ENCODE measurements at places on chromosomes 4 and X.

DNA sequence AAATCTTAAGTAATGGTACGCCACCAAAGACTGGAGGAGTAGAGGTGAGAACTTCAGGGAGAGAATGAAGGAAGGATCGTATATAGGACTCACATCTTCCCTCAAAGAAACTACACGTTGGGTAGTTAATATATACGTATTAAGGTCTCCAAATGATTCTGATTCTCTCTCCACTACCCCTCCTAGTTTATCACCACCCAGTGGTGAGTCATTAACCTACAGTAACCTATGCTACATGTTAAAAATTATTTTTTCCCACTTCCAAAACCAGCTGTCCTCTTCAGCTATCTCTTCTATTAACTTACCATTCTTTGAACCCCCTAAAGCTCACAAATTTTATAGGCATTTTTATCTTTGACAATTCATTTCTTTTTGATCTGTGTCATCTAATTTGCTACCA, 69.7 kb downstream of the RPS6KA6 start:
- no peak for DNase-seq

GRCh38 chr4:26179316-26179760, 141.5 kb upstream of the RBPJ start:
- no peak for DNase-seq

DNA sequence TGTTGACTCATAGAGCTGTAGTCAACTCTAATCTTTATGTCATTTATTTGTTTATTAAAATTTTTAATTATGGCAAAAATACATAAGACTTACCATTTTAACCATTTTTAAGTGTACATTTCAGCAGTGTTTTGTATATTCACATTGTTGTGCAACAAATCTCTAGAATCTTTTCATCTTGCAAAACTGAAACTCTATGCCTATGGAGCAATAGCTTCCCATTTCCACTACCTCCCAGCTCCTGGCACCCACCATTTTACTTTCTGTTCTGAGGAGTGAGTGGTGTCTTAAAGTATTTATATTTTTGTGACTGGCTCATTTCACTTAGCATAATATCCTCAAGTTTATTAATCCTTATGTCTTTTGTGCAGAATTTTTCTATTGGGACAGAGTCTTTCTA, 181.0 kb downstream of the GPAT3 start:
- DNase-seq = no peak

DNA sequence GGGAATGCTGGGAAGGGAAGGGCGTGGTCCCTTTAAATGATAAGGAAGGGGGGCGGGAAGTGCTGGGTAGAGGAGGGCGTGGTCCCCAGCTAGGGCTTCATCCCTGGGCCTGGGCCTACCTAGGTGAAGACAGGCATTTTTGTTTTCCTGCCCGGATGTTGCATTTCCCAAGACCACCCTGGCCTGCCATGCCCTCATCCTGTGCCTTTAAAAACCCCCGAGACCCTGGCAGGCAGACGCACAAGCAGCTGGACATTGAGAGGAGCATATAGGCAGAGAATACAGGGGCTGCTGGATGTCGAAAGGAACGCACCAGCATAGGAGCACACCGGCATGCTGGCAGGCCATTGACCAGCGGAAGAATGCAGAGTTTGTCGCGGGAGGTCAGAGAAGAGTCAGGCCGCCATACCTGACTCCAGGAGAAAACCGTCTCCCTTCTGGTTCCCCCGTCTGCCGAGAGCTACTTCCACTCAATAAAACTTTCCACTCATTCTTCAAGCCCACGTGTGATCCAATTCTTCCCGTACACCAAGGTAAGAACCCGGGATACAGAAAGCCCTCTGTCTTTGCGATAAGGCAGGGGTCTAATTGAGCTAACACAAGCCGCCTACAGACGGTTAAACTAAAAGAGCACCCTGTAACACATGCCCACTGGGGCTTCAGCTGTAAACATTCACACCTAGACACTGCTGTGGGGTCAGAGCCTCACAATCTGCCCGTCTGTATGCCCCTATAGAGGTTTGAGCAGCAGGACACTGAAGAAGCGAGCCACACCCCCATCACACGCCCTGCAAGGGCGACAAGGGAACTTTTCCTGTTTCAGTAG, 2.9 kb upstream of the AGA start:
- no peak for DNase-seq

- DNase-seq = no peak
Observed at GRCh38 chr4:107835406-107835805, 10.7 kb downstream of the SGMS2 start.

DNA sequence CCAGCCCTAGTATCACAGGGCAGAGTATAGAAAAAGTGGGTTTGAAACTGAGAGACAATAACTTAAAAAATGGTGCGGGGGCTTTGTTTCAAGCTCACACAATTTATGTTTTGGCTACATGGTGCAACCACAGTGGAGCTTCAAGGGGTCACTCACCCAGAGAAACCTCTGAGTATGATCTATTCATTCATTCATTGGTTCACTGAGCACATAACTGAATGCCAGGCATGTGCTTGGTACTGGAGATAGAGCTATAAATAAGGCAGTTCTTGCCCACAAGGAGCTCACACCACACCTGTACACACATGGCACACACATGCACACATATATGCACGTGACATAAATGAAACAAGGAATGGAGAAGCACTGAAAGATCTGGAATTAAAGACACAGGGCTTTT, 171.4 kb downstream of the NHS start:
- DNase-seq = no peak

DNA sequence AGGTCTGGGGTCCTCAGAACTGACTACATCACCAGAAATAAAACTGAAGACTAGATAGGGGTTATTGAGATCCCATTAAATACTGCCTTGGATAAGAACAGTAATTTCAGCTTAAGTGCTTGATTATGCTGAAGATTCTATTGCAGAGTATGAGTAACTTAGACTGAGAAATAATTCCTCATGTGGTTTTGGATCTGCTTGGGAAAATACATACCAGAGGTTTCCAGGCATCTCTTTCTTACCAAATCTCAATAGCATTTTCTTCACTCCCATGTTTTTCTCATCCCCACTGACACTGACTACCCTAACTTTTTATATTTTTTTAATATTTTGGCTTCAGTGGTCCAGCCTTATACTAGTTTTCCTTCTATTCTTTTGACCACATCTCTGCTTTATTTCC, 92.0 kb upstream of the TEX13D start:
- no peak for DNase-seq

- no peak for DNase-seq
Observed at GRCh38 chrX:120697053-120697452, 67.2 kb upstream of the C1GALT1C1 start.

- no peak for DNase-seq
Observed at GRCh38 chr4:166875821-166876220, 358.5 kb downstream of the SPOCK3 start.

GRCh38 chrX:132114607-132115006, 13.2 kb downstream of the FRMD7 start:
- no peak for DNase-seq

DNA sequence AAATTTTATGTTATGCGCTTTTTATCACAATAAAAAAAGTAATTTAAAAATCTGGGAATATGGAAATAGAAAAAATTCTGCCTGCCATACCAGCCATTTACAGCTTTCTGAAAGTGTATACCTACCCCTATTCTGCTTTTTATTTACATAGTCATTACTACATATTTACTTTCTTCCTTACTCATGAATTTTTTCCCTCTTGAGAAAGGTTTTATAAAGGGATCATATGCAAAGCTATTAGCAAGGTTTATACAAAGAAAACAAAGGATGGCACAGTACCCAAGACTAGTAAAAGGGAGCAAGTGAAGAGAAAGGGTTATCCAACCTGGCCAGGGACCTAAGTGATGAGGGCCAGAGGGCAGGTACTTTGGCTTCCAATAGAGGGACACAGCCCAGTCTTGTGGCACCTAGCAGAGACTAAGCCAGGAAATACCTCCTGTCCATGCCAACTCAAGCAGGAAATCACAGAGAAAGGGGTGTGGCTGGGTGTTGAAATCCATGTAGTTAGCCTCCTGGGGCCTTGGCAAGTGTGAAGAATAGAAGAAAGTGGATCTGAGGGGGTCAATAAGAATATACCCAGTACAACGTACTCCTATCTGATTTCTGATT, 207.3 kb upstream of the VEGFC start:
- DNase-seq = no peak

GRCh38 chrX:12032082-12032481, 106.2 kb upstream of the FRMPD4 start:
- DNase-seq = no peak

GRCh38 chrX:150258463-150259430, 104.4 kb upstream of the MAMLD1 start:
- DNase-seq = no peak

DNA sequence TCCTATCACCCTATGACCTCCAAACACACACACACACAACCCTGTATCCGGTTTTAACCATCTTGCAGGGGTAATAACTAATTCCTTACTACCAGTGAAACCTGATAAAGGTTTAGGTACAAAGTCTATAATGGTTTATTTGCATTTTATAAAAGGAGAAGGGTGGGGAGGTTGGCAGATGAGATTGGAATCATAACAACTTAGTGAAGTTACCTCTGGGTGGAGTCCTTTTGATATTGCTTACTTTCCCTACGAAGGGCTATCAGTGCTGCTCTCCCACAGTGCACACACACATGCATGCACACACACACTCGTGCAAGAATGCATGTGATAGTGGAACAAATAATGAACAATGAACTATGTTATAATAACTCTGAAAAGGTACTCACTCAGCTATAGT, 56.1 kb downstream of the CCSER1 start:
- no peak for DNase-seq

GRCh38 chrX:13473442-13474163, 95.8 kb upstream of the EGFL6 start:
- no peak for DNase-seq

GRCh38 chrX:3780564-3780963, 67.1 kb upstream of the PRKX start:
- no peak for DNase-seq

GRCh38 chrX:142249721-142250120, 44.6 kb upstream of the MAGEC2 start:
- DNase-seq = no peak

DNA sequence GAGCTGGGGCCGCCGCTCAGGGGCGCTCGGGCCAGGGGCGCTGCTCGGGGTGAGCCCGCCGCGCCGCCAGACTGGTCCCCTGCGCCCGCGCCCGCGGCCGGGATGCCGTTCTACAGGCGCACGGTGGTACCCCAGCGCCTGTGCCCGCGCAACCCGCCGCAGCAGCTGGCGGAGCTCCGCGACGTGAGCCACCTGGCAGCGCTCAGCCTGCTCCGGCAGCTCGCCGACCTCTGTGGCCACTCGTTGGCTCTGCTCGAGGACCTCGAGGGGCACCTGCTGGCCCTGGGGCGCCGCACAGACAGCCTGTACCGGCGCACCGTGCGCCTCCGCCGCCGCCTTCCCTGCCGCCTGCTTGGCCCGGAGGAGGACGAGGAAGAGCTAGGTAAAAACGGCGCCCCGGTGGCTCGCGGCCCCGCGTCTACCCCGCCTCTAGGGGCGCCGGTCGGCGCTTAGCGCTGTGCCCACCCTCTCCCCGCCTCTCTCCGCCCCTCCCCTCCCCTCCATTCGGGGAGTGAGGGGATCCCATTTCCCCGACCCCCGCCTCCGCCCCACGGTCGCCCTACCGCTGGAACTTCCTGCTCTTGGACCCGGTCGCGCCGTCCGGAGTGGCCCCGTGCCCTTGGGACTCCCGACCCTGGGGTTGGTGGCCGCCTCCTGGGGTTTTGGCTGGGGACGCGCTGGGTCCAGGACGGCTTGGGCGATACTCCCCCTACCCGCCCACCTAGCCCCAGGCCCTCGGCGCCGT, 513 bp downstream of the NHSL2 start:
- no peak for DNase-seq

- no peak for DNase-seq
Observed at GRCh38 chr4:113474017-113474416, 287.5 kb downstream of the CAMK2D start.

GRCh38 chrX:30343206-30343605, 34.0 kb upstream of the NR0B1 start:
- DNase-seq = no peak

- DNase-seq = no peak
Observed at GRCh38 chr4:47913861-47914219, 543 bp downstream of the NFXL1 start.

DNA sequence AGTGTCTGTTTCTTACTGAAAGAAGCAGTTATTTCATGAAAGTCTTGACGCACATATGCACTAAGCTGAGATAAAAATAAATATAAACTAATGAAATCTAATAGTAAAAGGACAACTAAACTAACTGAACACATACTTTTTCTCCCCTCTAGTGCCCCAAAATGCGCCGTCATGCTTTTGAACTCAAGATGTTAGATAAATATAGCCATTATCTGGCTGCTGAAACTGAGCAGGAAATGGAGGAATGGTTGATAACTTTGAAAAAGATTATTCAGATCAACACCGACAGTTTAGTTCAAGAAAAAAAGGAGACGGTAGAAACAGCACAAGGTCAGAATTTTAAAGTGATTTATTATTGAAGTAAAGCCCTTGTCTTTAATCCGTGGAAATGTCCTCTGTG, 70.2 kb downstream of the DOCK11 start:
- DNase-seq = no peak

DNA sequence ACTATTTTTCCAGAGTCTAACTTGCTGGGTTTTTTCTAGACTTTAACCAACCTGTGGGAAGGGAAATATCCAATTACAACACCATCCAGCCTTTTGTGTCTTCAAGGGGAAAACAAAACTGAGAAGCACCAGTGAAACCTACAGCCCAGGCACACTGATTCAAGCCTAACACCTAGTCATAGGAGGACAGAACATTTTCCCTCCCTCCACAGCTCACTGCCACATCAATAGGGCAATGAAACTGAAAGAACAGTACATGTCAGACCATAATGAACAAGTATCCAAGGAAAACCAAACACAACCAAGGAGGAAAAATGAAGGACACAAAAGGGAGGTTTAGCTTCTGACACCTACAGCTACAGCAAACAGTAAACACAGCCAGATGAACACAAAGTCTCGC, 17.6 kb downstream of the MAGEA8 start:
- DNase-seq = no peak

GRCh38 chrX:9902656-9903055, 64.5 kb upstream of the CLDN34 start:
- no peak for DNase-seq

- DNase-seq = no peak
Observed at GRCh38 chr4:113435893-113436292, 325.6 kb downstream of the CAMK2D start.

- no peak for DNase-seq
Observed at GRCh38 chr4:106312377-106312776, 3.6 kb downstream of the TBCK start.

- no peak for DNase-seq
Observed at GRCh38 chr4:138598226-138598625, 356.1 kb upstream of the SLC7A11 start.

GRCh38 chrX:154990496-154990895, 32.0 kb downstream of the F8 start:
- no peak for DNase-seq

DNA sequence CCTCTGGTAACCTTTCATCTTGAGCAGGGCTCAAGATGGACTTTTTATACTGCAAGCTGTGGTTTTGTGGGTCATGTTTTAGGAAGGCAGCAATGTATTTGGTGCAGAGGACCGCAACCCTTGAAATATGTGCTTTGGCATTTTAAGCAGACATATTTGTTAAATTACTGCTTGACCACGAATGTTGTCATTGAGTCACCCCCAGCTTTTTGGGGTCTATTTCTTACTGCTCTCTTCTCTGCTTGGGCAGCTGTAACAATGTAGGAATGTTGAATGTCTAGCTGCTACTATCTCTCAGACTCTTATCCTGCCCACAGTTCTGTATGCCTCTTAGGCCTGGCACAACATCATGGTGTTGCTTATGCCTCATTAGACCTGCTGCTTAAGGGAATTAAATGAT, 6.0 kb downstream of the RBPJ start:
- DNase-seq = no peak
